ENCODE measurements at places on chromosomes 16 and 17.

GRCh38 chr17:77657839-77658238 lies 300.7 kb upstream of the TNRC6C start:
- no peak for DNase-seq

DNA sequence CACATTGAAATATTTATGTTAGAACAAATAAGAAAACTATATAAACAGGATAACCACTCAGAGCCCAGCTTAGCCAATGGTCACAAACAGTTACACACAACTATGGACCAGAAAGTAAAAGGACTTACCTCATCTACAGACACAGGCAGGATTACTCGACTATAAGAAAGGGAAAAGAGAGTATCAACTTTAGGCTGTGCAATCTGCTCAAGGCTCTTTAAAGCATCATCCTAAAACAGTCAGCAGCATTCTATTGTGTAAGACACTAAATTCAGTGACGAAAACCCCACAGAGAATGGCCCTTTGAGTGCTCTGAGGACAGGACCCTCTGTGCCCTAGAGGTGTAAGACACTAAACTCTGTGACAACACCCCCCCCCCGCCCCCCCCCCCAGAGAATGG lies 4.2 kb downstream of the PITPNA start:
- no peak for DNase-seq

DNA sequence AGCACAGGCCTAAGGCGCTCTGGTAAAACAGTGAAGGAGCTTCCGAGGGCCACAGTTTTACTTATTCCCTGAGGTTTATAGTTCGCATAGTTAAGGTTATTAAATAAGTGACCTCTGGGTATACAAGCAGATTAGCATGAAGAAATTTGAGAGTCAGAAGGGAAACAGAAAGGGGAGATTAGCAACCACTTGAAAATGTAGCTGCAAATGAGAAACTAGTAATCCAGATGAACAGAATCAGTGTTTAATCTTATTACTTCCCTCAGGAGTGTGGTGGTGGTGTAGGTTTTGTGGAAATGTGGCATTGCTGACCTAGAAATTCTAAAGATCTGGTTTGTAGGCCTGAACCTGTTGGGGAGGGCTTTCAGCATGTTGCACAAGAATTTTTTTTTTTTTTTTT lies 130.4 kb downstream of the CCDC182 start:
- DNase-seq, result no peak

DNA sequence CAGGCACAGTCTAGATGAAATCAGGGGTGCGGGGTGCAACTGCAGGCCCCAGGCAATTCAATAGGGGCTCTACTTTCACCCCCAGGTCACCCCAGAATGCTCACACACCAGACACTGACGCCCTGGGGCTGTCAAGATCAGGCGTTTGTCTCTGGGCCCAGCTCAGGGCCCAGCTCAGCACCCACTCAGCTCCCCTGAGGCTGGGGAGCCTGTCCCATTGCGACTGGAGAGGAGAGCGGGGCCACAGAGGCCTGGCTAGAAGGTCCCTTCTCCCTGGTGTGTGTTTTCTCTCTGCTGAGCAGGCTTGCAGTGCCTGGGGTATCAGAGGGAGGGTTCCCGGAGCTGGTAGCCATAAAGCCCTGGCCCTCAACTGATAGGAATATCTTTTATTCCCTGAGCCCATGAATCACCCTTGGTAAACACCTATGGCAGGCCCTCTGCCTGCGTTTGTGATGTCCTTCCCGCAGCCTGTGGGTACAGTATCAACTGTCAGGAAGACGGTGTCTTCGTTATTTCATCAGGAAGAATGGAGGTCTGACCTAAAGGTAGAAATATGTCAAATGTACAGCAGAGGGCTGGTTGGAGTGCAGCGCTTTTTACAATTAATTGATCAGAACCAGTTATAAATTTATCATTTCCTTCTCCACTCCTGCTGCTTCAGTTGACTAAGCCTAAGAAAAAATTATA lies 1.6 kb downstream of the HBA1 start:
- no peak for DNase-seq

DNA sequence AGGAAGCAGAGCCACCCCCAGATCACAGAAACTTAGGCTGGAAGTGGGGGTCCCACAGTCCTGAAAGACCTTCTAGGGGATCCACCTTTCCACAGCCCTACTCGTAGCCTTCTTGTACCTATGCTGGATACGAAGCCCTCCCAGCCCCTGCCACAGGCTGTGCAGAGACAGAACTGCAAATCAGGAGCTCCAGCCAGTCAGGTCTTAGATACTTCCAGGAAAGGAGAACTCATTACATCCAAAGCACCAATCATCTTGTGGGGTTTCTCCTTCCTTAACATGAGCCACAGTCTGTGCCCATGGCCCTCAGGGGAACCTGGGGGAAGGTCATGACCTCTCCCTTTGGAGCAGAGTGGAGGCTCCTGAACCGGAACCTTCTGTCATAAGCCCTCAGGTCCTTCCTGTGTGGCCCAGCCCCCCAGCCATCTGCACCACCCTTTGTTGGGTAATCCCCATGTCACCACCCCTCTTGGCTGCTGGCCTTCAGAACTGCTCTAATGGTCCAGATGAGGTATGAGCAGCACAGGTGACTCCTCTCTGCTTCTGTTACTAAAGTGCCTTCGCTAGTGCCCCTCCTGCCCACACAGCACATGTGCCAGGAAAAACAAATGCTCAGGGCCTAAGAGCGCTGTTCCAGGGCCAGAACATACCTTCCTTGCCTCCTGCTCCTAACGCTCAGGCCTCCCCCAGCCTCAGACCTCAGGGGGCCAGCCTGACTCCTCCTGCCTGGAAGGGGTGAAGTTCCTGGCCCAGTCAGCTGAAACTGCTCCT lies 14.6 kb downstream of the SRCIN1 start:
- DNase-seq, result no peak

- no peak for DNase-seq
Observed at GRCh38 chr17:77117415-77117814, 23.4 kb upstream of the SEC14L1 start.

DNA sequence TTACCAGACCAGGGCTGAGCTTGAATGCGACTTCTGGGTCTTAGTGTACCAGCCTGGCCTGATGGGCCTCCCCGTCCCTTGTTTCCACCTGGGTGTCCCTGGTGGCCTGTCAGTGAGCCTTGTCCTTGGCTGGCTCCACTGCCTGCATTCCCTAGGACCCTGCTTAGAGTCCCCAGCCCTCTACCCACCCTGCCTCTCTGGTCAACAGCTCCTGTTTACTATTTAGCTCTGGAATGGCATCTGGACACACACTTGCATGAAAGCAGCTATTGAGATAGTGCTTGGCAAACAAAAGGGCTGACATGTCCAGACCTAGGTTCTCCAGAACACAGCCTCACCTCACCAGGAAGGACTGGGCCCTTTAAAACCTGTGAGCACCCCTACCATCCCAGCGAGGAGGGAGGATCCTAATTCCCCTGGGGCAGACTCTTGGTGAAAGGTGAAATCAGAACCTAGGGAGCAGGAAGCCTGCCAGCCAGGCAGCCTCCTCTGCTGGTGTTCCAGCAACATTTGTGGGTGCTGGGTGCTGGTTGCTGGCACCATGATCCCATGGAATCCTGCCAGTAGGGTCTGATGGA lies 38.8 kb downstream of the RAI1 start:
- DNase-seq, result no peak

Data from gastrocnemius medialis (tissue), 4 donors.